Central memory CD8-positive, alpha-beta T cell (primary cell): ENCODE measurements at places on chromosomes 2 and 18.
A peak's percentile ranks its signal among the peaks of the same experiment; 100 is the strongest.

GRCh38 chr2:103401621-103402020 lies 639.8 kb downstream of the TMEM182 start:
- no peak for DNase-seq
- no peak overlapping the region for H3K4me3 ChIP-seq
- H3K4me1 ChIP-seq = no peaks in the 10 kb centered on the region
- no peak overlapping the region for H3K27ac ChIP-seq
- no peaks in the 10 kb centered on the region for H3K36me3 ChIP-seq

DNA sequence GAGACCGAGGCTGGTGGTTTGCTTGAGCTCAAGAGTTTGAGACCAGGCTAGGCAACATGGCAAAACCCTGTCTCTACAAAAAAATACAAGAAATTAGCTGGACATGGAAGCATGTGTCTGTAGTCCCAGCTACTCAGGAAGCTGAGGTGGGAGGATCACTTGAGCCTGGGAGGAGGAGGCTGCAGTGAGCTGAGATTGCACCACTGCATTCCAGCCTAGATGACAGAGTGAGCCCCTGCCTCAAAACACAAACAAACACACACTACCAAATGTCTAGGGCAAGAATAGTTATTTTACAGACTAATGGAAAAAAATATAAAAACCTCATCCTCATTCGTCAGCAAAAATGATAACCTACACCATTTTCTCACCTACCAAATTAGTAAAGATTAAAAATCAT lies 15.3 kb downstream of the BUB1 start:
- H3K27ac ChIP-seq = no peak overlapping the region
- no peaks in the 10 kb centered on the region for H3K27me3 ChIP-seq
- peaks cover 8% of the 10 kb centered on the region for H3K4me1 ChIP-seq
- peaks cover 3% of the 10 kb centered on the region for H3K36me3 ChIP-seq
- no peak for DNase-seq

GRCh38 chr2:143847257-143847656 lies 672.7 kb downstream of the ZEB2 start:
- H3K27ac ChIP-seq = no peak overlapping the region
- H3K36me3 ChIP-seq = no peaks in the 10 kb centered on the region
- no peak overlapping the region for H3K4me3 ChIP-seq
- H3K27me3 ChIP-seq = peaks cover 23% of the 10 kb centered on the region
- no peak for DNase-seq

- peak overlapping the region; percentile 77 for H3K27ac ChIP-seq
- H3K4me1 ChIP-seq = peaks cover 31% of the 10 kb centered on the region
- peak overlapping the region; percentile 87 for H3K4me3 ChIP-seq
- no peaks in the 10 kb centered on the region for H3K27me3 ChIP-seq
- peaks cover 8% of the 10 kb centered on the region for H3K36me3 ChIP-seq
Observed at GRCh38 chr2:161238560-161239325, 69.5 kb upstream of the PSMD14 start.

- peaks cover 24% of the 10 kb centered on the region for H3K36me3 ChIP-seq
- peaks cover 10% of the 10 kb centered on the region for H3K4me1 ChIP-seq
- peak overlapping the region; percentile 65 for H3K27ac ChIP-seq
- H3K27me3 ChIP-seq = no peaks in the 10 kb centered on the region
- no peak overlapping the region for H3K4me3 ChIP-seq
Observed at GRCh38 chr18:54279477-54280219, 10.3 kb downstream of the POLI start.

GRCh38 chr18:25648716-25649260 lies 296.8 kb upstream of the ZNF521 start:
- H3K27ac ChIP-seq = no peak overlapping the region
- no peaks in the 10 kb centered on the region for H3K36me3 ChIP-seq
- no peaks in the 10 kb centered on the region for H3K27me3 ChIP-seq
- no peak overlapping the region for H3K4me3 ChIP-seq

DNA sequence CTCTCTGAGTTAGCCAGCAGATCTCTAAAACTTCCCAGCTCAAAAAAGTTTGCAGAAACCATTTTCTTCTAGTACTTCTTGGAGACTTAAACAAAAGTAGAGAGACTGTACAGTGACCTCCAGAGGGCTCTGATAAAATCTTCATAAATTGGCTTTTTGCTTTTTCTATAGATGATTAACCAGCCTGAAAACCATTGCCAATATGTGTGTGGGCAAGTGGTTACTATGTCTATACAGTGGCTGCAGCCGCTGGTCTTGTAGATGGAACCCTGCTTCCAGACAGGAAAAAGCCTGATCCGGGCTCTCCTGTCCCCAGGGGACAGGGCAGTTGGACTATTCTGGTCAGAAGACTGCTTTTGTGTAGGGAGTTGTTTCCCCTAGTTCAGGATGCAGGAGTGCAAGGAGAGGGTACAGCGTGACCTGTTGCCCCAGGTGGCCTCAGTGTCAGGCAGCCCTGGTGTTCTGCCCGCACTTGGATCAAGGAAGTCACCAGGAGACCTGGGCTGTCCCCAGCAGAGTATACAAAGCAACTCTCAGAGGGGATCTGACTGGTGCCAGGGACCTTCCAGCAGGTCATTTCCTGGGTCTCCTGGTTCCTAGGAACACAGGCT lies 7.3 kb upstream of the PTPRM start:
- no peak overlapping the region for H3K4me3 ChIP-seq
- no peaks in the 10 kb centered on the region for H3K36me3 ChIP-seq
- no peak for DNase-seq
- H3K4me1 ChIP-seq = no peaks in the 10 kb centered on the region
- H3K27ac ChIP-seq = no peak overlapping the region

- no peaks in the 10 kb centered on the region for H3K36me3 ChIP-seq
- H3K4me3 ChIP-seq = no peak overlapping the region
- no peak overlapping the region for H3K27ac ChIP-seq
- peaks cover 27% of the 10 kb centered on the region for H3K27me3 ChIP-seq
- H3K4me1 ChIP-seq = no peaks in the 10 kb centered on the region
Observed at GRCh38 chr18:9839853-9840252, 45.9 kb upstream of the TXNDC2 start.

DNA sequence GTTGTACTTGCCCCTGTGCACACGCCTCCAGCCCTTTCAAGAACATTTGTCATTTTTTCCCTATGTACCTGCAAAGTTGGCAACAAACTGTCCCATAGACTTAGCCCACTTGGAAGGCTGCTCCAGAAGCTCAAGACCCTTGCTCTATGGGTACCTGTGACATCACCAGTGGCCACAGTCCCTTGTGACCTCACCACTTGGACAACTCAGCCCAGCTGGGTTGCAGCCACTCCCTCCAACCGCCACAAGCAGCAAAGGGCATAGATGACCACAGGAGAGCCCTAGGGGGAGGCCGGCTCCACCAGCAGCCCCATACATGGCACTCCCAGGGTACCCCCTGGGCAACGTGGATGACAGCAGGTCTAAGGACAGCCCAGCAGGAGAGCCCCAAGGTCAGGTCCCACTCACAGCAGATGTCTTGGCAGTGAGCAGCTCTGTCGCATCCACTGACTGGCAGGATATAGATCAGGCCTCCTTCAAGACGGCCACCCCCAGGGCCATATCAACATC lies at the start of gene TEX44:
Gene TEX44 (plus strand): TSS at position 229 of the 510 bp plus-strand sequence. CDS start 88 bp downstream, at position 317.
- H3K4me1 ChIP-seq = no peaks in the 10 kb centered on the region
- H3K27me3 ChIP-seq = peaks cover 5% of the 10 kb centered on the region
- H3K36me3 ChIP-seq = peaks cover 2% of the 10 kb centered on the region

DNA sequence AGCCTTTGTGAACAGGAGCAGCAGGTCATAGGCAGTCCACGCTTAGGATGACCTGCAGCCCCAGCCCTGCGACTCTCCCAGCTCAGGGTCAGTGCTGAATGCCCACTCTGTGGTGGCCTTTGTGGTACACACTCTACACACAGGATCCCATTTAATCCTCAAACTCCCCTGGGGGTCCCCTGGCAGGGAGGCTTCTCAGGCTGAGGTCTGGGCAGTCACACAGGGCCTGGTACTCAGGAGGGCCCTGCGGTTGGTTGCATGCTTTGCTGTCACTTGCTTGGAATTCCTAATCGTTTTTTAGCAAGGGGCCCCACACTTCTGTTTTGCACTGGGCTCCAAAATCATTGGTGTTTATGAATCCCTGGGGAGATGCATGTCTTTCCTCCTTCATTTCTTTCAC lies 113.0 kb downstream of the EML6 start:
- H3K4me3 ChIP-seq = no peak overlapping the region
- no peaks in the 10 kb centered on the region for H3K4me1 ChIP-seq
- no peak for DNase-seq
- no peaks in the 10 kb centered on the region for H3K27me3 ChIP-seq
- H3K27ac ChIP-seq = no peak overlapping the region

DNA sequence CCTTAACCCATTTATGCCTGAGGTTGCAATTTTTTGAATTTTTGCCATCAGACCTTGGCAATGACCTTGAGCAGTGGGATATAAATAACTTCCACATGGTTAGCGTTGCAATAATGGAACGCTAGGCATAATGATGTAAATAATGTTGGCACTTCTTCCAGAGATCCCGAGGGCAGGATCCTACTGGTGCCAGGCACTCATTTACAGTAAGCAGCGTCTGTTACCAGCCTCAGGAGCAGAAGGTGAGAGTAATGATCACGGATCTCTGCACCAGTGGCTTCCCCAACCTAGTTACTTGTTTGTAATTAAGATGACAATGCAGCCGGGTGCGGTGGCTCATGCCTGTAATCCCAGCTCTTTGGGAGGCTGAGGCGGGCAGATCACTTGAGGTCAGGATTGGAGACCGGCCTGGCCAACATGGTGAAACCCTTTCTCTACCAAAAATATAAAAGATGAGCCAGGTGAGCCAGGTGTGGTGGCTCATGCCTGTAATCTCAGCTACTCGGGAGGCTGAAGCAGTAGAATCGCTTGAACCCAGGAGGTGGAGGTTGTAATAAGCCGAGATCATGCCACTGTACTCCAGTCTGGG lies 41.9 kb downstream of the CPO start:
- peaks cover 18% of the 10 kb centered on the region for H3K27me3 ChIP-seq
- no peaks in the 10 kb centered on the region for H3K4me1 ChIP-seq
- H3K36me3 ChIP-seq = no peaks in the 10 kb centered on the region
- H3K27ac ChIP-seq = no peak overlapping the region

DNA sequence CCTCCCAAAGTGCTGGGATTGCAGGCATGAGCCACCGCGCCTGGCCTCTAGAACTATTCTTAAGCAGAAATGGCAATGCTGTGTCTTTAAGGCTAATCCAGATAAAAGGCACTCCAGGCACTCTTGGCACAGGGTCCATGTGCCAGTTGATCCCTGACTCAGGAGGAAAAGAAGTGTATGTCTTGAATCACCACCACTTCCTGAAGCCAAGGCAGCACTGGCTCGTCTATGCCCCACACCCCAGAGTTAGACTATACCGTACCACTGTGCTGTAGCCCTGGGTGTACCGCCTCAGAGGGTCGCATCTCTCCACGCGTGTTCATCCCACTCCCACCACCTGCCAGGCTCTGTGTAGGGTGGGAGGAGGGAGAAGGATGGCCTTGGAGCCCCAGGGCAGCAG lies 9.0 kb downstream of the TNFRSF11A start:
- no peaks in the 10 kb centered on the region for H3K4me1 ChIP-seq
- no peak for DNase-seq
- H3K4me3 ChIP-seq = no peak overlapping the region
- peaks cover 3% of the 10 kb centered on the region for H3K36me3 ChIP-seq
- H3K27me3 ChIP-seq = peaks cover 81% of the 10 kb centered on the region

- H3K36me3 ChIP-seq = no peaks in the 10 kb centered on the region
- DNase-seq = no peak
- no peak overlapping the region for H3K27ac ChIP-seq
- no peak overlapping the region for H3K4me3 ChIP-seq
- H3K4me1 ChIP-seq = no peaks in the 10 kb centered on the region
Observed at GRCh38 chr2:21072477-21073242, 28.8 kb upstream of the APOB start.

DNA sequence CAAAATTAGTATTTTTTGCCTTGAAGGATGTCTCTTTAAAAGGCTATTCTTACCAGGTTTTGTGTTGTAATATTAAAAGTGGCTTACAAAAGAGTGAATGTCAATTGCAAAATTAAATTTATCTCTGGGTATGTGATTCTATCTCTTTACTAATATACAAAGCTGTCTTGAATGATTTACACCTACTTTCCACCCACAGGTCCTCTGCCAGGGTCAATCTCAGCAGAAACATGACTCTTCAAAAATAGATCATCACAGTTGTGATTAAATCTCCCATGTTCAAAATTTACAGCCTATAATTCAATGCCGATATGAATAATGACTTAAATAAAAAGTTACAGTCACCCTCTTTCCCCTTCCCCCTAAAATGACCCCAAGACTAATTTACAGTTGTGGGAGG lies 78.8 kb downstream of the SLC8A1 start:
- DNase-seq = no peak
- H3K36me3 ChIP-seq = no peaks in the 10 kb centered on the region
- H3K27me3 ChIP-seq = no peaks in the 10 kb centered on the region
- no peak overlapping the region for H3K4me3 ChIP-seq
- H3K4me1 ChIP-seq = no peaks in the 10 kb centered on the region
- no peak overlapping the region for H3K27ac ChIP-seq

DNA sequence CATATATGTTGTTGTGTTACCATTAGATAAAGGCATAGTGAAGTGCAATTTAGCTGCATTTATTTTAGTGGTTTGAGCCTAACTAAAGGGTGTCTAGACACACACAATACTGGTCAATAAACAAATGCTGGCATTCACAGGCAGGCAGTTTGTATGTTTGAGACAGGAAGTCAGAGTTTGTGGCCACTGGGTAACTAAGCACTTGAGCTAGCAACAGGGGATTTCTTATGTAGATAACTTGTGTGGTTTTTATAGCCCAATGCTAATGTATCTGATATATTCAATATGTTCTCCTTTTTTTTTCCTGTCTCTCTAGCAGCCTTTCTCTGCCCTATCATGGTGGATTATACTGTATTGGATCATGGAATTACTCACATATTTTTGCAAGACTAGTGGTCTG lies 38.1 kb downstream of the LRRTM4 start:
- no peaks in the 10 kb centered on the region for H3K4me1 ChIP-seq
- DNase-seq = no peak
- H3K27ac ChIP-seq = no peak overlapping the region
- H3K27me3 ChIP-seq = no peaks in the 10 kb centered on the region

DNA sequence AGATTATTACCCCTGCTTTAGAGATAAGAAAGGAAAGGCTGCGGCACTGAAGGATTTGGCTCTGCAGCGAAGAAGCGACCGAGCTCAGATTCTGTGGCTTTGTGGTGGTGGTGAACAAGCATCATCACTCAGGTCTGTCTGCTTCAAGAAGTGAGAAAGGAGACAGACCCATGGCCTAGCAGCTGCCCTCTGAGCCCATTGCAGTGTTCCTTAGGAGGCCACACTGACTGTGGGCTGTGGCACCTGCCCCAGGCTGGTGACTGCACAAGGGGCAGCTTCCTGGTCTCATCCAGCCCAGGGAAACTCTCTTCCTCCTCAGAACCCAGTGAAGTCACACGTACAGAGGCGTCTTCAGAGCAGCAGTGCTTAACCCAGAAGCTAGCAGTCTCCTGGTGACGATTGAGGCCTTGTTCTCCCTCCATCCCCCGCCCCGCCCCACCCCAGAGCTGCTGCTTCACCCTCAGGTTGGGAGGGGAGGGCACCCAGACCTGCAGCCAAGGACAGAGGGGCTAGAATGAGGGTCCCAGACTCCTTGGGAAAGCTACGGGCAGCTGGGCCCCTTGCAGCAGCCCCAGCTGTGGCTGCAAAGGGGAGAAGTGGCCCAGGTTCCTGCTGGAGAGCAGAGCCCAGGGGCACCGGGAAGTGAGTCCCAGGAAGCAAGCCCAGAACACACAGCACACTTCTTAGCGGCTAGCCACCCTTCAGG lies 22.2 kb downstream of the BIN1 start:
- H3K4me1 ChIP-seq = peaks cover 80% of the 10 kb centered on the region
- H3K27me3 ChIP-seq = no peaks in the 10 kb centered on the region
- no peak for DNase-seq
